ENCODE measurements at places on chromosomes 5 and 9.

DNA sequence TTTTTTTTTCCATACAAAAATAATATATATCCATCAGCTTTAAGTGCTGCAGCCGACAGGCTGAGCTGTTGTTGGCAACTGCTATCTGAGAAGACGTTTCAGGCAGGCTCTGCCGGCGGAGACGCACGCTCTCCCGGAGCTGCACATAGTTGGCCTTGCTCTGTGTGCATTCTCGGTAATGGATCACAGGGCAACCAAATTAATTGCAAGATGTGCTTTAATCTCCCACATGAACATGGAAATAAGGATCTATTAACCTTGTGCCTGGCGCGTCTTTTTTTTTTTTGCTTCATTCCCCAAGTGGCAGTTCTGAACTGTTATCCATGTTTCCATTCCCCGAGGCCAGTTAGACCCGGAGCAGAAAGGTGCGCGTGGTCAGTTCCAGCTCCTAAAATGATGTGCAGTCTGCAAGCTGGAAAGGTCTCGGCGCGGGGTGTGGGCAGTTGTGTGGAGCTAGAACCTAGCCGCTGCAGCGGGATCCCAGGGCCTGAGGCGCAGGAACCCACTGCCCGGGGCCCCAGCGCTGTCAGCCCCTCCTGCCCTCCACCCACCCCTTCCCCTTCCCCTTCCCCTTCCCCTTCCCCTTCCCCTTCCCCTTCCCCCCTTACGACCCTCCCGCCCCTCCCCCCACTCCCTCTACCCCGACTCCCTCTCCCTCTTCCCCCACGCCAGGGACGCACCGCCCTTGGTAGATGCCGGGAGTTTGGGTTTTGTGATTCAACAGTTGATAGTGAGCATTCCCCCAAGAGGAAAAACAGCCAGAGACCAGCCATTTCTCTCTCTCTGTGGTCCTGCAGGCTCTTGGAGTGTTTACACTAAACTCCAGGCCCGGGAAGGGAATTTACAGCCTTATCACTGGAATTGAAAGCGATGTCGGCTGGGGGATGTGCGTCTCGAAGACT is 137.8 kb downstream of the CEP120 start:
- no peak for DNase-seq

GRCh38 chr5:54671111-54671531 is 153.6 kb downstream of the SNX18 start:
- peak; percentile 10 for DNase-seq

GRCh38 chr5:53249529-53250200 is 140.1 kb upstream of the MOCS2 start:
- DNase-seq = no peak

- no peak for DNase-seq
Measured at GRCh38 chr5:89878140-89879132, 531.1 kb downstream of the CETN3 start.

DNA sequence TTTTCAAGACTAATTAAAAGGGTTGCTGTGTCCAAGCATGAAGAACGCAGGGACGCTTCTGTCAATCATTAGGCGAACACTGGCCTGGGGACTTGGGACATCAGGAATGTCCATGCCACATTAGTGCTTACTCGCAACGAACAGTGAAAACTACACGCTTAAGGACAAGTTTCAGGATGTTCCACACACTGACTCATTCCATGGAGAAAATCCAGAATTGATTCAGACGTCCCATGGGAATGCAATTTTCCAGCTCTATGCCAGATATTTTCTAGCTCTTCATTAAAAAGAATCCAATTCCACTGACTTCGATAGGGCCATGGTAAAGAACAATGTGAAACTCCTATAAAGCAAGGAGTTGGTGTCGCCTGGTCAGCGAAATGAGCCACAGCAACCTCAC is 98.2 kb downstream of the CAMSAP1 start:
- DNase-seq = no peak

DNA sequence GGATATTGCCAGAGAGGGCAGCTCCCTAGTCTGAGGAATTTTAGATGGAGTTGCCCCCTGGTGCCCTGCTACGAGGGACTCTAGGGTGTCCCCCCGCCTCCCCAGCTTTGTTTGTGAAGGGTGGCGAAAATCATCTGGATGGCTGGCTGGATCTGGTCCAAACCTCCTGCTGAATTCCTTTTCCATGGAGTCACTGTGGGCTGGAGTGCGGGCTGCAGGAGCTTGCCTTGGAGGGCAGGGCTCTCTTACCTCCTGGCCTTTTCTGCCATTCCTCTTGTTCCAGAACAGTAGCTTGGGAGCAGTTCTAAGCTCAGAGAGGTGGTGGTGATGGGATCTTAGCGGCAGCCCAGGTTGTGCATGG is 2.1 kb downstream of the SYNPO start:
- no peak for DNase-seq

GRCh38 chr5:10672146-10673016 is 88.7 kb downstream of the DAP start:
- no peak for DNase-seq

DNA sequence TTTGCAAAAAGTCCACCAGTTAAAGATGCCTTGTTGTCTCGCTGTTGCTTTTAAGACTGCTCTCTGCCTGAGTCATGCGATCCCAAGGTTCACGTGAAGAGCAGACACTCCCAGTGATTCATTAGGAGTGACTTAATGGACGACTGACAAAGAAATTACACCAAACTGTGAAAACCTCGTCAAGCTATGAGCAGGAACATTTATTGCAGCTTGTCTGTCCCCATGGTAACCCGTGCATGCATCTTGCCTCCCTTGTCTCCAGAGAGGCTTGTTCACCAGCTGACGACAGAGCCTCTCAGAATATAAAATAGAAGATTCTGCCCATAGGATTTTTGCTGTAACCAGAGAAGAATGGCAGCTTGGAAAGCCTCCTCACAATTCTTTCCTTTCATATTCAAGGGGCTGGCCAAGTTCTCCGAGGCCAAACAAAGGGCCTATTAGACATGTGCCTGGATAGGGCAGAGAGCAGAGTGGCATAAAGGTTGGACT is 352.7 kb downstream of the SPOCK1 start:
- no peak for DNase-seq

DNA sequence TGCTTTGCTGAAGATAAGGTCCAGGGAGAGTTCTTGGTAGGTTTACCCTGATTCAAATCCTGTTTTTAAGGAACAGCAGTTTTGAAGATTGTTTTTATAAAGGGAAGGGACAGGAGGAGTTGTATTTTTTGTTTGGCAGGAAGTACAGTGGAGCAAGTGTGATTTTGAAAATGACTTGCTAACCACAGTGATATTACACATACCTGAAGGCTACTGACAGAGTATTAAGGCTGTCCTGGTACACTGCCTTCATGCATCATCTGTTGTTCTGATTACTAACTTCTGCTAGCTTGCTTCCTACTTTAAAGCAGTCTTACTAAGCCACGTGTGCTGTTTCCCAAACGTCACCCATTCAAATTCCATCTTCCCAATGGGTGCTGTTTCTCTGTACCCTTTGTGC is 559.5 kb upstream of the SGCD start:
- DNase-seq = peak; percentile 4

DNA sequence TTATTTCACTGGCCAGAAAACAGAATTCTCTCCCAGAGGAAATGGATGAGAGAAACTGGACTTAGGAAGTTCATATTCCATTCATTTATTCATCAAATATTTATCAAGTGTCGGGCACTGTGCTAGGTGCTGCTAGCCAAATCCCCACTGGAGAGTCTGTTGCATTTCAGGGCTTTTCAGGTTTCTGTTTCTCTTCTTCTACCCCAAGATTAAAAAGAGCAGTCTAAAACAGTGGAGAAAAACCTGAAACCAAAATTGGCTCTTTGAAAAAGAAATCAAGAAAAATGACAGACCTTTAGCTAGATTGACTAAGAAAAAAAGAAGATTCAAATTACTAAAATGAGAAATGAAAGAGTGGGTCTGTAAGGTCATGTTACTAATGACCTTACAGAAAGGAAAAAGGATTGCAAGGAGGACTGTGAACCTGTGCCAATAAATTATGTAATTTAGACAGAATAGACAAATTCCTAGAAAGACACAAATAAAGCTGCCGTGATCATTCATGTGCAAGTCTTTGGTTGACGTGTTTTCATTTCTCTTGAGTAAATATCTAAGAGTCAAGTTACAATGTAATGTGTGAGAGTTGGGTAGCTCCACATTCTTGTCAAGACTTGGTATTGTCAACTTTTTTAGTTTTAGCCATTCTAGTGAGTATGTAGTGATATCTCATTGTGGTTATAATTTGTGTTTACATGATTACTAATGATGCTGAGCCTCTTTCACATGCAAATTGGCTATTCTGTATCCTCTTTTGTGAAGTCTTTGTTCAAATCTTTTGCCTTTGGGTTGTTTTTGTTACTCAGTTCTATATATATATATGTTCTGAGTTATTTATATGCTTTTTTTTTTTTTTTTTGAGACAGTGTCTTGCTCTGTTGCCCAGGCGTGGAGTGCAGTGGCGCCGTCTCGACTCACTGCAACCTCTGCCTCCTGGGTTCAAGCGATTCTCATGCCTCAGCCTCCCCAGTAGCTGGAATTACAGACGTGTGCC is 23.7 kb downstream of the SNX30 start:
- peak; percentile 55 for DNase-seq

DNA sequence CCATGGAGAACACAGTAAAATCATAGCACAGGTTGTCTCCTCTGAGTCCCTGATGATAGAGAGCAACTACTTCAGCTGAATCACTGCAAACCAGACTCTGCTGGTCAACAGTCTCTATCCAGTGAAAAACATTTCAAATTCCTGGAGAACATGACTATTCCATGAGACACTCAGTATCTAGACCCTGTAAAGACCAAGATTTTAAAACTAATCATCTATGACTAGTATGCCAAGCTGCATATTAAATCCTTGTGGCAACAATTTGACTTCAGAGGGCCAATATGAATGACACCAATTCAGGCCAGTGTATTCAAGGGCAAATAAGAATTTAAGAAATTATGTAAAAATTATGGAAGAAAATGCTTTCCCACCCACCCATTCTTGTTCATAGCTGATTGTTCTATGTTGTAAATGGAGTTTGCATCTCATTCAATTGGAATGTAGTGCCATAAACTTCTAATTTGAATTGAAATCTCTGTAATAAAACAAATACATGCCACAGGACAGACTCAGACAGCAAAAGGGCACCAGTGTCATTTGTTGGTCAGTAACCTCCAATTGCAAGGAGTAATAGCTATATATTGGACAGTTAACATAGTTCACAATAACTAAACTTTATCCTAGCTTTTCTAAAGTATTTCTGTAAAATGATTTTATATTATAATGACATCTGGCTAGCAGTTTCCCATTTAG is 80.1 kb upstream of the LPAR1 start:
- DNase-seq = no peak

GRCh38 chr9:84781458-84781857 is 111.9 kb downstream of the NTRK2 start:
- peak; percentile 61 for DNase-seq

DNA sequence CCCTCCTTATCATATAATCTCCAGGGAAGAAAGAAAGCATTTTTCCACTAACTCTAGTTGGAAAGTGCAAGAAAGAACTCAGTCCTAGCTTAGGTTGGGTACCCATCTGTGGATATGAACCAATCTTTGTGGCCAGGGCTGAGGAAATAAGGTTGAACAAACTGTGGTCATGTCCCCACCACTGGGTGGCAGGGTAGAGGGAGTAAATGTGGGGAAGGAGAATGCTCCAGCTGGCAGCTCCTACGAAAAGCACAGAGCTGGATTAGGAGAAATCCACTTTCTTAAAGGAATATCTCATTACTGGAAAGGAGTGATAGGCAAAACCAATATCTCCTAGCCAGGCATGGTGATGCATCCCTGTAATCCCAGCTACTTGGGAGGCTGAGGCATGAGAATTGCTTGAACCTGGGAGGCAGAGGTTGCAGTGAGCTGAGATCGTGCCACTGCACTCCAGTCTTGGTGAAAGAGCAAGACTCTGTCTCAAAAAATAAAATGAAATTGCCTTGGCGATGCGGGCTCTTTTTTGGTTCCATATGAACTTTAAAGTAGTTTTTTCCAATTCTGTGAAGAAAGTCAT is 175.1 kb downstream of the CCDC192 start:
- DNase-seq = peak; percentile 30

- no peak for DNase-seq
Measured at GRCh38 chr5:112975721-112976431, 722 bp upstream of the DCP2 start.

- no peak for DNase-seq
Measured at GRCh38 chr9:104747245-104747564, 278 bp upstream of the NIPSNAP3A start.

GRCh38 chr5:173537228-173537627 is 79.2 kb downstream of the BOD1 start:
- peak; percentile 66 for DNase-seq

DNA sequence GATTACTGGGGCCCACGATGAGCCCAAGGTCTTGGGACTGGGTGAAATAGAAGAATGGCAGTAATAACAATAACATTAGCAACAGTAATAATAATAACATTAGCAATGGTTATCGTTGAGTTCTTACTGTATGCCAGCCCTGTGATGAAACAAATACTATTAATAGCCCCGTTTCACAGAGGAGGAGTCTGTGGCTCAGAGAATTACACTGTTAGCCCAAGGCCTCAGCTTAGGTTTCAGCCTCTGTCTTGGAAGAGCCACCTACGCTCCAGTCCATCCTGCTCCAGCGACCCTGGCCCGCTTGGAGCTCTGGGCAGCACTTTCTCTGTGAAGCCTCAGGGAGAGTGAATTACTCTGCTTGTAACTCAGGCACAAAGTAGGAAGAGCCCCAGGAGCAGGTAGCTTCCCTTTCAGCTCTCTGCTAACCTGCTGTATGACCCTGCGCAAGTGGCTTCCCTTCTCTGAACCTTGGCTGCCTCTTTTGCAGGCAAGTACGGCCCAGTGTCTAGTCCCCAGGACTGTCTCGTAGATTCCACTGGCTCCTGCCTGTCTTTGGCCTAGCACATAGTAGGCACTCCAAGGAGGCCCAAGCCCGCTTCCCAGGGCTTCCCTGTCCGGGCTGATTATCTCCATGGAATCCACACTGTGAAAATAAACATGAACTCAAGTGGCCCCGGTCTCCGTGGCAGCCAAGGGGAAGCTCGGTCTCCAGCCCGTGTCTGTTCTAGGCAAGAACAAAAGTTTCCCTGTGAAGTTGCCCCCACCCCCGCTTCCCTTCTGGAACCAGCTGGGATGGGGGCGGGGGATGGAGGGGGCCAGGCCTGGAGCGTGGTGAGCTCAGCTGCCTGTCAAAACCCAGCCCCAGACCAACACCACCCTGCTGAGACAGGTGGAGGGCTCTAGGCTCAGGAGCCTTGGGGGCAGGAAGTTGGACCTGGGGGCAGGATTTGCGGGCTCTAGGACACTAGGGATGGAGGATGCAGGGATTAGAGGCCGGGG is 26.2 kb upstream of the LMX1B start:
- no peak for DNase-seq

GRCh38 chr5:180739271-180739670 is 587 bp downstream of the OR2Y1 start:
- no peak for DNase-seq

GRCh38 chr5:73233461-73234203 is 60.6 kb downstream of the TMEM174 start:
- DNase-seq = no peak
